ENCODE measurements at places on chromosomes 11 and 22.

DNA sequence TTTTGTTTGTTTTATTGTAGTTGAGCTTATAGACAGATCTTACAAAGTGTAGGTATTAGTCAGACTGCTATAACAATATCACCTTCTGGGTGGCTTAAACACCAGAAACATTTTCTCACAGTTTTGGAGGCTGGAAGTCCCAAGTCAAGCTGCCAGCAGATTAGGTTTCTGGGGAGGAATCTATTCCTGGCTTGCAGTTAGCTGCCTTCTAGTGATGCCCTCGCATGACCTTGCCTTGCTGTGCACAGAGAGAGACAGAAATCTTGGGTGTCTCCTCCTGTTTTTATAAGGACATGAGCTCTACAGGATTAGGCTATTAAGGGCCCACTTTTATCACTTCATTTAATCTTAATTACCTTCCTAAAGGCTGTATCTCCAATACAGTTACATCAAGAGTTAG lies 1635.2 kb downstream of the FAM181B start:
- no peak for DNase-seq

DNA sequence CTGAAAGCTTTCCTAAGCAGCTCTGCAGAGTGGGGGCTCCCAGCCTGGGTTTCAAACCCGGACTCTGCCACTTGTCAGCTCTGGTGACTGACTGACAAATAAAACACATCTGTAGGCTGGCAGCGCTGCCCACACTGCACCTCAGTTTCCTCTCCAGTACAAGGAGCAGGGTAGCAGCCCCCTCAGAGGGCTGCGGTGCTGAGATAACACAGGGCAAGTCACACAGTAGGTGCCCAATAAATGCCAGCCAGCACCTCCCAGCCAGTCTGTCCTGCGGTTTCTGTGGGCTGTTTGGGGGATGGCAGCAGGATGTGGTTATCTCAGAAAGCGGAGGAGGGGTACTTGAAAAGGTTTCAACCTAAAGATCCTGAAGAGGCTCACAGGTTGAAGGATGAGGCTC lies 1.5 kb downstream of the SYT12 start:
- no peak for DNase-seq

DNA sequence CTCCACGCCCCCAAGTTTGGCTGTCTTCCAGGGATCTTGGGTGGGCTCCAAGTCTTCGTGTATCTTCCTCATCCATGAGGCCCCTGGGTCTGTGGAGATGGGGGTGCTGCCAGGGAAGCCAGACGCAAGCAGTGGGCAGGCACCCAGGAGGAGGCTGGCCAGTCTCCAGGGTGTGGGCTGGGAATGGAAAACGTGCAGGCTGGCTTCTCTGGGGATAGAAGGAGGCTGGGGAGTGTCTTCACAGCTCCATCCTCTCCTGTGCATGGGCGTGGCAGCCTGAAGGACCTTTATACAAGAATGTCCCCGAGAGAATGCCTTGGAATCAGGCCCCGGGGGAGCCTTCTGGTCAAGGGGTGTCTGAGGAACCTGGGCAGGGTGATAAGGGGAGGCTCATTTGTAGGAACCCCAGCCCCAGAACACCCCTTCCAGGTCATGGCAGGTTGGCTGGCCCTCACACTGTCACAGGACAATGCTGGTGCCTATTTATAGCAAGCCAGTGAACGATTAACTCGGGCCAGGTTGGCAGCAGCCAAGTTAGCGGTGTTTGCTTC lies 14.0 kb downstream of the SGSM1 start:
- DNase-seq = no peak

GRCh38 chr22:27309697-27310096 lies 491.9 kb downstream of the MN1 start:
- DNase-seq = no peak

DNA sequence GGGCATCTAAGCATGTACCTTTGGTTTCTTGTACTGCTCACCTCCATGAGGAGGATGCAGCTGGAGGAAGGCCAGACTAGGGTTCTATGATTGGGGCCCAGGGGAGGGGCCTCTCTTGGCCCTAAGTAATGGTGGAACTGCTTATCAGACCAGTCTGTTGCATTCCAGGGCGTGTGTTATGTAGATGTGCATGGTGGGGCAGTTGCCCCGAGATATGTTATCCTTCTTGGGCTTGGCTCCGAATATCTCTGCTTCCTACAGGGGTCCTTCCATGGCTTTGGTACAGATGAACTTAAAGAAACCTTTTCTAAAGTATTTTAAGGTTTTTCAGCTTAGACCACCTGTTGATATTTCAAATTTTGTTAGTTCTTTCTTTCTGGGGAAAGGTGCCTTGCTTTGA lies 126.0 kb downstream of the SWAP70 start:
- no peak for DNase-seq

DNA sequence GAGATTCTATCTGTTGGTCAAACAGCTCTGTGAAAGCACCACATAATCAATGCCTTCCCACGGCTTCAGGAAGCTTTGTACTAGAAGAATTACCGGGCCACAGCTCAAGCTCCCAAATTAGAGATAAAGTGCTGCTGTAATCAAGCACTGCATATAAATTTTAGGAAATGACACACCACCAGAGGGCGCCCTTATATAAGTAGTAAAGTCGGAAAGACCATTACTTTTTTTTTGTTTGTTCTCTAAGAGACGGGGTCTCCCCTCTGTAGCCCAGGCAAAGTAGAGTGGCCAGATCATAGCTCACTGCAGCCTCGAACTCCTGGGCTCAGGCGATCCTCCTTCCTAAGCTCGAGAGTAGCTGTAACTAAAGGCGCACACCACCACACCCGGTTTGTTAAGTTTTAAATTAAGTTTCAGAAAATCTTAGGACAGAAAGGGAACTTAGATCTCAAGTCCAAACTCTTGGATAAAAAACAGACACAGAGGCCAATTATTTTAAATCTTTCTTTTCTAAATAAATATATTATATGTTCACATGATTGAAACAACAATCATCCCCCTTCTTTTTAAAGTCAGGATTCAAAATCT lies 32.6 kb downstream of the PRCP start:
- DNase-seq = peak; percentile 11

DNA sequence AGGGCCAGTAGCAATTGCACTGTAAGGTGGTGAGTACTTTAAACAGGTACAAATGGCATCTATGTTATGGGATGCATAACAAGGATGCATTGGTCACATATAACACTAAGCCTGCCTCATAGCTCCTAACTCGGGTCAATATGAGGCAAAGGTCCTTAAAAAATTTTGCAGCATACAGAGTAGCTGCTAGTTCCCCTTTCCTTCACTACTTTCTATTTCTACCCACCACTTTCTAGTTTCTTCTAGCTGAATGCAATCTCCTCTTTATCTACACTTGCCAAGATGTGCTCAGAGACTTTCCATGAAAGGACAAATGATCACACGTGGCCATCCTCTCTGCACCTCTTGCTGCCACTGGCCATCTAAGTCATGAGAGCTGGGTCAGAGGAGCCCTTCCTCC lies 9.8 kb downstream of the OR51F2 start:
- no peak for DNase-seq

- DNase-seq = no peak
Measured at GRCh38 chr11:118217575-118217974, 7.2 kb downstream of the JAML start.

GRCh38 chr11:27934830-27935145 lies 173.2 kb downstream of the KIF18A start:
- DNase-seq = no peak

DNA sequence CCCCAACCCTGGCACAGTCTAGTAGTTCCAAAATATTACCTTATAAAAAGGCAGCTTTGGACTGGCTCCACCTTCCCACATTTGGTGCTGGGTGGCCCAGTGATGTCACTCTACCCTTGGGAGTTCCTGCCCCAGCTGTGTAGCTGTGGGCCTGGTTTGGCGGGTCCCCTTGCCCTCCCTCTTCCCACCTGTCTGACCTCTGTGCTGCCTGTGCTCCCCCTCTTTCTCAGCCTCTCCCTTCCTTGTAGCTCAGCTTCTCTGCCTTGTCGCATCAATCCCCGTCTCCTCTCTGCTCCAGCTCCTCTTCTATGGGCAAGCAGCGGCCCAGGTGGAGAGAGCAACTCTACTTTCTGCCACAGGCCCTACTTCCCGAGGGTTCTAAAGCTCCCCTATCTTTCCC lies 54.6 kb downstream of the CHRDL2 start:
- DNase-seq = no peak

DNA sequence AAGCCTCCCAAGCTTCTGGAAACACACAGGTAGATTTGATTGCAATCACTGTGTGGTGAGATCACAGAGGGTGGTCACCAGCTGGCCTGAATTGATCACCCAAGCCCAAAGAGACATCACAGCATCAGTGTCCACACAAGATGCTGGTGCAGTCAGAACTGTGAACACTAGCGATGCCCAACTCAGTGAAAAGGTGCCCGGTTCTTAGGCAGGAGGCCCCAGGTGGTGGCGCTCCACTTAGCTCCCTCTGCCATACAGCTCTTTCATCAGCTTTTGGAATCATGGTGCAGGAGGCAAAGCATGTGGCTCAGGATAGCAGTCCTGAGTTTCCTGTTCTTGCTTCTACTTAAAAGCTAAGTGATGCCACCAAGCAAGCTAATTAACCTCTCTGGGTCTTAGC lies 11.1 kb downstream of the DGCR2 start:
- DNase-seq = no peak
